ENCODE measurements at places on chromosomes 7 and 10.

GRCh38 chr7:108103558-108104298, 26.4 kb downstream of the LAMB4 start:
- no peak for DNase-seq

- DNase-seq: no peak
These were observed 41.5 kb upstream of the GATA3 start for GRCh38 chr10:8013006-8013405.

DNA sequence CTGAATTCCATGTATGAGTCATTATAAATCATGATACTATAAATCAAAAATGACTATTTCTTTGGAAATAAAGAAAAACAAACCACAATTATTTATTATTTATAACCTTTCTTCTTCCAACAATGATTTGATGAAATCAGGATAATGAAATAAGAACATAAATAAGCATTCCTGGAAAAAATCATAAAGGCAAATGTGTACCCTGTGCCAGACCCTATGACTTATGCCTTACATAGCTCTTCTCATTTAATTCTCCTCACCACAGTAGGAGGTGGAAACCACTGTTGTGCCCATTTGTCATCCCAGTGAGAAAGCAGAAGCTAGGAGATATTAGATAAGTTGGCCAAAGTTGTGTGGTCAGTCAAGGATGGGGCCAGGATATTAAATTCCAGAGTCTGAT, 255.1 kb downstream of the DOCK4 start:
- no peak for DNase-seq

GRCh38 chr7:37820708-37821468, 27.5 kb upstream of the NME8 start:
- DNase-seq: no peak

DNA sequence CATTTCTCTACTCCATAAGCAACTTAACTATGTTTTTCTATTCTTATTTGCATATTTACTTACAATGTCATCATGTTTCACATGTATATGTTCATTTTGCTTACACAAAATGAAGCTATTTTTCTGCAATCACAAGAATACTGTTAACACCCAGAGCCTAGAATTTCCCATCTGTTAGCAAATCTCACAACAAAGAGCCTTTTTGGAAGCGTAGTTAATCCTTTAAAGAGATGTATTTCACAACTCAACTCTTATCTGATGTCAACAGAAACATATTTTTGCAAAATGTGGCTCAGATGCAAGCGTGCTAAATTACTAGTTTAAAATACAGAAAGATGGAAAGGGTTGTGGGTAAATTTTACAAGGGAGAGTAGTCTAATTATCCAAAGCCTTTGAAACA, 110.6 kb upstream of the COL1A2 start:
- no peak for DNase-seq

DNA sequence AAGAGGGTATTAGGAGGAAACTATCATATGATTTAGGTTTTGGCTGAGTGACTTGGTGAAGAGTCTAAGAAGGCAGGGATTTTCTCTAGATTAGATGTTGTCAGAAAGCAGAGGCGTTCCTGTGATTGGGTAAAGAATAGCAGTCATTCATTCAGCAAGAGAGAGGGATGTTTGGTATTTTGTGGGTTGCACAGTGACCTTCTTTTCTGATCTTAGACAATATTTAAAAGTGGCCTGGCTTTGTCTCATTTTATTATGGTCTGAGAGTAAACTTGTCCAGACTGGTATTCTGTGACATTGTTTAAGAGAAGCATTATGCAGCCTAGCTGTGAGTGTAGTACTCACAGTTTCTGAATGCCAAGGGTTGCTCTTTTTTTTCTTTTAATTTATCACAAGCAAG, 18.5 kb downstream of the HYAL4 start:
- DNase-seq: no peak

DNA sequence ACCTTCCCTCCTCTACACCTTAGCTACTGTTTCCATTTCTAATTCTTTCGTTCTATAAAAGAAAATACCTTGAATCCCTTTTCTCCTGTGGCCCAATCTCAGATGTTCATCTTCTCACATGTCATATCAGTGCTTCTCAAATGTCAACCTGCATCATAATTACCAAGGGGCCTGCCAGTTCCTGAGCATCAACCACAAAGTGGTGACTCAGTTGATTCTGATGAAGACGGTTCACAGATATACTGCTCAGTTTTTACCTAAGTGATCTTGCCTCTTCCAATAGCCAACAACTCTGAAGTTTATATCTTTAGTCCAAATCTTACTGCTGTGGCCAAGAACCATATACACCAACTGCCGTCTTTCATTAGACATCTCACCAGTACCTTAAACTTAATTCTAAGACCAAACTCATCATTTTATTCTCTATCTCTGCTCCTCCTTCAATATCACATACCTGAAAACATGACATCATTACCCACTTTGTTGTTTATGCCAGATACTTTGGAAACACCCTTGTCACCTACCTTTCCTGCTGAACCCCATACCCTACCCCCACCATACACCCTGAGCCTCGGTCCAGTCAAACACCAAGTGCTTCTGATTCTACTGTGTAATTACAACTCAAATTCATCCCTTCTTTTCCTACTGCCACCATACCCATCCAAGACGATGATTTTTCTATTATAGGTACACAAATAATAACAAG, 115.5 kb downstream of the LMBR1 start:
- no peak for DNase-seq

GRCh38 chr7:120628251-120628650, 229.7 kb downstream of the TSPAN12 start:
- no peak for DNase-seq

GRCh38 chr10:132631338-132631735, 93.8 kb downstream of the INPP5A start:
- DNase-seq: no peak

DNA sequence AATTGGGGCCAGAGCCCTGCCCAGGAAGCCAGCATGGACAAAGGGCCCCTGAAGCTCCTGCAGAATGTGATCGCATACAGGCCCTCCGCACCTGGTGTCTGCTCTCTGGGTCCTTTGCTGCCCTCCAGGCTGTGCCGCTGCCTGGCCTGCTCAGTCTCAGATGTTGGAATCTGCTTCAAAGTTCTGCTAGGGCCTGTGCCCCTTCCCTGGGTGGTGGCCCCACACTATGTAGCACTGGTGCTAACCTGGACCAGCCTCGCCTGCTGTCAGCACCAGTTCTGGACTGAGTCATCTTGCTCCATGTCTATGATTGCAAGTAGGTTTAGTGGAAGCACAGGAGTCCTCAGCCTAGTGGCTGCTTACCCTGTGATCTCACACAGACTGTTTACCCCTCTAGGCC, 6.3 kb downstream of the MAT1A start:
- no peak for DNase-seq

DNA sequence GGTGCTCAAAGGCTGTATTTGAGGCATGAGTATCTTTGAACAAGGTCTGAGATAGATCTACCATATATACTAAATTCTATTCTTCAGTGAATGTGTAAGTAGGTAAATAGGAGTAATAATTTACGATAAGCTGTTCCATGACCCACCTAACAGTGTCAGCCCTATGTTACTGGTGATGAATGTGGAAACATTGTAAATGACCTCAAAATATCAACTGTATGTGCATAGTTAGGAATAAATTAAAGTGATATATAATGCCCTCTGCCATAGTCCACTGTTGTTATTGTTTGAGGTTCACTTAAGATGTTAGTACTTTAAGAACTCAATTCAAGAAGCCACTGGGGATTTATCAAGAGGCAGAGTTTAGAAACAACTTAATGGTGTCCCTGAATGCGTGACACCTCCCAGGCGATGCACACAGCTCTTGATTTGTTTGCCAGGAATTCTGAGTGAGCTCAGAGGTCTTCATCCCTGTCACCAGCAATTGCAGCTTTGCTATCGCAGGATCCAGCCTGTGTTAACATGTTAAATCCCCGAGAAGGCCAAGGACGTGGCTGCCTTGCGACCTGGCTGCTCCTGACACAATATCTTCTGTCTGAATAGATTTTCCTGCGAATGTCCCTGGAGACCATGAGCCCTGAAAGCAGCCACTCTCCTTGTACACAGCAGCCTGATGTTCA, 104.9 kb downstream of the KLF6 start:
- DNase-seq: no peak

DNA sequence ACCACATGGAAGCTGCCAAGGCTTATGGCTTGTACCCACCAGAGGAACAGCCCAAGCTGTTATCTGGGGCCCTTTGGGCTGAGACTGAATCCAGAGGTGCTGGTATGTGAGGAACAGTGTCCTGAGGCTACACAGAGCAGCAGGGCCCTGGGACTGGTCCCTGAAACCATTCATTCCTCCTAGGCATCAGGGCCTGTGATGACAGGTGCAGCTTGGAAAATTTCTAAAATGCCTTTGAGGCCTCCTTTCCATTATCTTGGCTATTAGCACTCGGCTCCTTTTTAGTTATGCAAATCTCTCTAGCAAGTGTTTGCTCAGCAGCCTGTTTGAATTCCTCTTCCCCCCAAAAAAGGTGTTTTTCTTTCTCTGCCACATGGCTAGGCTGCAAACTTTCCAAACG, 1151.7 kb upstream of the LRRN3 start:
- DNase-seq: no peak

DNA sequence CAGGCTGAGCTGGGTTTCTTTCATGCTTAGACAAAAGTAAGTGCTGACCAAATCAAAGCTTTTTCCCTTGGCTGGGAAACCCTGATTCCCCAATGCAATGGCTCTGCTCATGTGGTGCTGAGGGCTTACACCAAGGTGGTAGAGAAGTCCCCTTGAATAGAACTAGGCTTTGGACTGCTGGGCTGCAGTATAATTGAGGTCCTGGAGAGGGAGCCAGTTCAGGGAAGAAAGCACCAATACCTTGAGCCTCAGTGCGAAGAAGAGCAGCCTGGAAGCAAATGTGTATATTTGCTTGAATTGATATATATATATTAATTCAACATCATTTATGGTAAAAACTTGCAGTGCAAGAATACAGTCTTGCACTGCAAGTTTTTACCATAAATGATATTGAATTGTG, 391.1 kb downstream of the RPS24 start:
- peak; percentile 2 for DNase-seq

DNA sequence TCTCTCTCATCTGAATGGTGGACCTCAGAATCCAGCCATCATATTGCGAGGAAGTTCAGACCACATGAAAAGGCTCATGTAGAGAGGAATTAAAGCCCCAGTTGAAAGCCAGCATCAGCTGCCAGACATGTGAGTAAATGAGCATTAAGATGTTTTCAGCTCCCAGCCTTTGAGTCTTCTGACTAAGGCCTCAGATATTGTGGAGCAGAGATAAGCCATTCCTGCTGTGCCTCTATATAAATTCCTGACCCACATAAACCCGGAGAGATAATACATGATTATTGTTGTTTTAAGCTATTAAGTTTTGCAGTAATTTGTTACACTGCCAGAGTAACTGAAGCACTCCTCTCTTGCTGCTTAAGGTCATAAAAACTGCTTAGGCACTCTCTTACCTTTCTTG, 14.6 kb downstream of the FAM149B1 start:
- DNase-seq: no peak

- no peak for DNase-seq
These were observed 36.8 kb downstream of the CHST3 start for GRCh38 chr10:72001033-72001395.

GRCh38 chr10:103739039-103739764, 116.2 kb downstream of the SH3PXD2A start:
- no peak for DNase-seq

DNA sequence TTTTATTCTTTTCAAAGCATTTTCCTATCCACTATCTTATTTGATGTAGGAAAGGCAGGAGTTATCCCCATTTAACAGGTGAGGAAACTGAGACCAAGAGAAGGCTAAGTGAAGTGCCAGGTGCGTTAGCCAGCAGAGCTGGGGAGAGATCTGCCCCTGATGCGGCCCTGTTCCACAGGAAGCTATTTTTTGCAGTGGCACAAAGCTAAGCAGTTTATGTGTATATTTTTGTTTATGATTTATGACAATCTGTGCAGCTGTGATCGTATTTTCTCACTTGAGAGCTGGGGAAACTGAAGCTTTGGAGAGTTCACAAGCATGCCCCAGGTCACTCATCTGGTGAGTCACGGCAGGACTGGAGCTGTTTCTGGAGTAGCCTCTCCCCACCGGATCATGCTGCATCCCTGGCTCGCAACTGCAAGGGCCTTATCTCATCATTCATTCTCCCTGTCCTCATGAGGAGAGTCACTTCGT, 38.8 kb downstream of the SLC29A3 start:
- no peak for DNase-seq

DNA sequence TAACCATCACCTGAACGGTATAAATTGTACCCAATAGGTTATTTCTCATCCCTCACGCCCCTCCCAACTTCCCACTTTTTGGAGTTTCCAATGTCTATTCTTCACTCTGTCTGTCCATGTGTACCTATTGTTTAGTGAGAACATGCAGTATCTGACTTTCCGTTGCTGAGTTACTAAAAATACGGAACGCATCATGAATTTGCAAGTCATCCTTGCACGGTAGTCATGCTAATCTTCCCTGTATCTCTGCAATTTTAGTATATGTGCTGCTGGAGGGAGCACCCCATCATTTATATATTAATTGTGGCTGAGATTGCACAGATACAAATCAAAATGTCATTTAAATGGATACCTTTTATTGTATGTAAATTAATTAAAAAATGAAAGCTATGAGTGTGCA, 75.7 kb upstream of the SFMBT2 start:
- DNase-seq: no peak
